ENCODE measurements at places on chromosomes 11 and 22. TPM values are rescaled to one million over a fixed set of nuclear protein-coding genes. Genes with fewer than 3 reads are reported as not detected.

Gene MMP12
- total RNA-seq: not detected

Gene TRIM51
- not detected for total RNA-seq

Gene OR2D2
- 0.41 TPM for total RNA-seq

Gene NRIP3
- 24.9 TPM for total RNA-seq

Gene SHANK2
- total RNA-seq: 24.5 TPM

Gene APOL5
- total RNA-seq: not detected

Gene YWHAH
- total RNA-seq: 255 TPM

Gene GAB4
- not detected for total RNA-seq

Gene SCGB1C1
- total RNA-seq: not detected

Gene BUD13
- 20.8 TPM for total RNA-seq

Gene SLC7A4
- 2.0 TPM for total RNA-seq

Gene DUSP18
- 21.2 TPM for total RNA-seq

Gene MS4A4A
- total RNA-seq: 2.0 TPM

Gene TESMIN
- 1.2 TPM for total RNA-seq

Gene OR52H1
- 0.41 TPM for total RNA-seq

Gene SPECC1L
- 47.7 TPM for total RNA-seq

Gene RAB1B
- total RNA-seq: 22.8 TPM

Gene SPTBN2
- 170 TPM for total RNA-seq

Gene MFNG
- 1.6 TPM for total RNA-seq

Gene TUB
- total RNA-seq: 83.2 TPM

Gene FERMT3
- total RNA-seq: 0.41 TPM

Gene RIN1
- total RNA-seq: 0.82 TPM

Gene GRM5
- total RNA-seq: 149 TPM

Gene DBX1
- total RNA-seq: not detected

Gene CABP4
- total RNA-seq: not detected

Gene ANO9
- total RNA-seq: not detected
